ENCODE measurements at places on chromosomes 7 and 10.

- DNase-seq = no peak
Observed at GRCh38 chr7:34756691-34757090, 98.7 kb downstream of the NPSR1 start.

DNA sequence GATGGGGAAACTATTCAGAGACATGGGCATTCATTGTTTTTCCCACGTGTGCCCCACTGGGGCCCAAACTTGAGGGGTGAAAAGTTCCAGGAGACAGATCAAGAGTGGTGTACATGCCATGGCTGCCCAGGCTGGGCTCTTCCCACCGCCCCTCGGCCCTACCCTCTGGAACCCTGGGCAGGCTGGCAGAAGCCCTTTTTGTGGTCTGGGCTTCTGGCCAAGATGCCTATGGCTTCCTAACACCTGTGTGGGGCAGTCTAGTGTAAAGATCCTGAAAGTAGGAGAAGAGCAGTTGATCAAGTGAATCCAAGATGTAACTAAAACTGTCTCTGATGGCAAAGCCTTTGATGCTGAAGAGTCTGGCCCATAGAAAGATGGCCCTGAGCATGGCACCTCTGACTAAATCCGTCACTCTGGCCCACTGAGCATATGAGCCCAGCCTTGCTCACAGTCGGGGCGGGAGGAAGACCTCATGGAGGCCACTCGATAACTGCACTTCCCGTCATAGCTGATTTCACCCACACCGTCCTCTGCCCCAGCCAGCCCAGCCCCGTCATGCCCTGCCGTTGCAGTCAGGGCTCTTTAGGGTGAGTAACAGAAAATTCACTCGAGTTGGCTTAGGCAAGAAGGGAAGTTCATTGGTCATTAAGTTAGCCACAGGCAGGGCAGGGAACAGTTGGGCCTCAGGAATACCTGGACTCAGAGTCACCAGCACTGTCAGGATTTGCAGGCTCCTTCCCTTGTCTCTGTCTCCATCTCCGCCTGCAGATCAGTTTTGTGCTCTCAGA is 37.9 kb upstream of the MTPAP start:
- DNase-seq = peak; percentile 22

DNA sequence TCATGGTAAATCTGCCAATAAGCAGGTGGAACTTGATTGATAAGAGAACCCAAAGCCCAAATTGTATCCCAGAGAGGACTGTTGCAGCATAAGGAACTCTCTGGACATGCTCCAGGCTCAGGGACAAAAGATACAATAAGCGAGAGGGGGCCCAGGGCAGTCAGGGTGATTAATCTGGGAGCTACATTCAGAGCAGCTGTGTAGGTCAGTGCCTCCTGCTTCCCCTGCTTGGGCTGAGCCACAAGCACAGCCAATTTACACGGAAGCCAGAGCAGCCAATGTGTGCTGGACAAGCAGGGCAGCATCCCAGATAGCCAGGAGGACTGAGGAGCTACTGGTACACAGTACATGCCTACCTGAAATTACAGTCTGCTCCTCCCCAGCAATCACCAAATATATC is 24.2 kb downstream of the MYPN start:
- DNase-seq = no peak

DNA sequence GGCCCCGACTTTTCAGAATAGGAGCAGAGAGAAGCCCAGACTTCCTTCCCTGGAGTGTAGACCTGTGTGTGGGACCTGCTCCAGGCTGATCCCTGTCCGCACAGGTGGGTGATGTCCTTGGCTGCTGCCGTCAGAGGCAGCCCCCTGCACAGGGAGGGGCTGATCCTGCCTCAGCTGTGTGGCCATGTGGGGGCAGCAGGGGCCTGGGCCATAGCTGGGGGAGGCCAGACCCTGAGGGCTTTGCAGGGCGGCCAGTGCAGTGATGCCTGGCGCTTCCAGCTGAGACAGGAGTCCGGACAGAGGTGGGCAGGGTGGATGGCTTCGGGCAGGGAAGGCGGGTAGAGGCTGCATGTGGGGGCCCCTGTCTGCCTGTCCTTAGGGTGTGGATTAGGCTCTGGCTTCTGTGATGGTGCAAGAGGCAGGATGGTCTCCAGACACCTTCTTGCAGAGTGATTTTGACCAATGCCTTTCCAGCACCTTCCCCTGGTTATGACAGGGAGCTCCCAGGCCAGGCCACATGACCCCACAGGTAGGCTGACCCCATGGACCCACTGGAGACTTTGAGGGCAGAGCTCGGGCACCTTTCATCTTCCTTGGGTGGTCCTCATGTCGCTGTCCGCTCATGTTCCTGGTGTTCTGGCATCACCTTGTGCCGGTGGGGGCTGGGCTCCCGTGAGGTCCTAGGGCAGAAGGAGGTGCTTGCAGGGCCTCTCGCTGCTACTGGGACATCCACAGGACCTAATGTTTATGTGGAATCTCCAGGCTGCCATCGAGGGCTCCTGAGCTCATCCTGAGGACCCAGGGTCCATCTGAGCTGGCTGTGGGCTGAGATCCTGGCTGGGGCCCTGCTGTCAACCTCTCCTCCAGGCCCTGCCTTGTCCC is 141.5 kb downstream of the ADCY1 start:
- no peak for DNase-seq

GRCh38 chr7:155763691-155764437 is 48.4 kb downstream of the SHH start:
- DNase-seq = peak; percentile 45

DNA sequence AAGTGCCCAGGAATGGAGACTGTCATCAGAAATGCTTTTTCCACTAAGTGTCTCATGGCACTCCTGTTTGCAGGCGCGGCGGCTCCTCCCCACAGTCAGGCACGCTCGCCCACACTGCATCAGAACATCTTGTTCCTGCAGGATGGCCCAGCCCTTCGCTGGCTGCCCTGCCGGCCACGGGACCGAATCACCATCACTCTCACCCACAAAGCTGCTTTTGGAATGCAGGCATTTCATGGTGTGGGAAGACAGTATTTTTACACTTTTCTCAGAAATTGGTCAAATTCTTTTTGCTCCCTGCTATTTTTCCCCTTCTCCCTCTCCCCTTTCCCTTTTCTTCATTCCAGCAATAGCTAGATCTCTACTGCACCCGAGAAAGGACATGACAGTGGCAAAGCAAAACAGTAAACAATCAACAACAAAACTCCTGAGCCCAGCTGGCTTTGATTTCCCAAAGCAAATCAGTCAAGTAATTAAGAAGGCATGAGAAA is 176.1 kb upstream of the TNS3 start:
- DNase-seq = peak; percentile 94

DNA sequence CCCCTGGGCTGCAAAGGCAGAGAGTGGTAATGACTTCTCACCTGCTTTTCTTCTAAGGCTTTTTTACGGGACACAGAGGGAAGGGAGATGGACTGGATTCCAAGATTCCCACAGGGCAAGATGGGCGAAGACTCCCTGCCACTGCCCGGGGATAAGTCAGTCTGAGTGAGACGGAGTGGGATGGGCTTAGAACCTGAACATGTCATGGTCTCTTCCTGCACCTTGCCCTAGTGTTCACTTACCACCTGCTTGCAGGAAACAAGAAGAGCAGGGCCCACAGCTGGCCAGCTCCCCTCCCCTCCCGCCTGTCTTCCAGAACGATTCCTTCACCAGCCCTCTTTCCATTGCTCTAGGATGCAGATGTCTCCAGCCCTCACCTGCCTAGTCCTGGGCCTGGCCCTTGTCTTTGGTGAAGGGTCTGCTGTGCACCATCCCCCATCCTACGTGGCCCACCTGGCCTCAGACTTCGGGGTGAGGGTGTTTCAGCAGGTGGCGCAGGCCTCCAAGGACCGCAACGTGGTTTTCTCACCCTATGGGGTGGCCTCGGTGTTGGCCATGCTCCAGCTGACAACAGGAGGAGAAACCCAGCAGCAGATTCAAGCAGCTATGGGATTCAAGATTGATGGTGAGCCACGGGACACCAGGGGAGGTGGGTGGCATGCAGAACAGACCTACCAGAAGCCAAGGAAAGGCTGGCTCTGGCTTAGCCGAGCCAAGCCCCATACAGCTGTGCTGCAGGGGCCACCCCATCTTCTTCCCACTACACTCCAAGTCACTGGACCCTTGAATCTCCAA is 1.3 kb downstream of the SERPINE1 start:
- DNase-seq = no peak

DNA sequence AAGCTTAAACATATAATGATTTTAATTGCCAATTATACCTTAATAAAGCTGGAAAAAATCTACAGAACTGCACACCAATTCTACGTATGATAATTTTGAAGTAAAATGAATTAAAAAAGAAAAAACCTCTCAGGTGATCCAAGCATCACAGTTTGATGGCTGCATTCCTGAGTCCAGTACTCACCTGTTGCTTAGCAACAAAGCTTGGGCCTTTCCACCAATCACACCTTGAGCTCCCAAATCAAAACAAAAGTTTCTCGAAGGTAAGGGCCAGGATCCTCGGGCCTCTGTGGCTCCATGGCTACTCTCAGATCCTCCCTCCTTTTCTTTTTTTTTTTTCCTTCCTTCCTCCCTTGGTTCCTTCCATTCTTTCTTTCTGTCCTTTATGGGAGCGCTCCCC is 137.2 kb upstream of the PCBD1 start:
- DNase-seq = no peak

DNA sequence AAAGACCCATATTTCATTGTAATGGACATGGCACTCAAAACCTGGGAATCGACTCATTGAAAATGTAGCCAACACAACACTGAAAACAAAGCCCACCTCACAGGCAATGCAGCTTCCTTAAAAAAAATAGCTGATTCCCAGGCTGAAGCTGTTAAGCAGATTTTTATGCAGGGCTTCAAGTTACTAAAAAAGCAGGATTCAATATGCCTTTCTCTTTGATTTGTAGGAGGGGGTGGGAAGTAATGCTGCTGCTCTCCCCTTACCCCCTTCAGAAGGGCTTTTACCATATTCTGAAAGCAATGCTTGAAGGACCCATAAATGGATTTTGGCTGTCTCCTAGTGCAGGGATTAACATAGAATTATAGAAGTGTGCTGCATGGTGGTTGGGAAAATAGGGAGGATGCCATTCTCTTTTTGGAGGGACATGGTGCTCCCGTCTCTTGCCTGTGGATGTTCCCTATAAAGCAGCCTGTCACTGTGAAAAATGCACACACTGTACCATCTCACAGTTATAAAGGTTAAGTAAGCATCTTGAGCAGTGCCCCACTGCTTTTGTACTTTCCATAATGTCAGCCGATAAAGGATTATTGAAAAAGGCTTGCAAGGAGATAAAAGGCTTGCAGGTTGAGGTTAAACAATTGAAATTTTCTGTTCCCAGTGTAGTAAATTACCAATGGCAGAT is 262.8 kb downstream of the AUTS2 start:
- DNase-seq = no peak

DNA sequence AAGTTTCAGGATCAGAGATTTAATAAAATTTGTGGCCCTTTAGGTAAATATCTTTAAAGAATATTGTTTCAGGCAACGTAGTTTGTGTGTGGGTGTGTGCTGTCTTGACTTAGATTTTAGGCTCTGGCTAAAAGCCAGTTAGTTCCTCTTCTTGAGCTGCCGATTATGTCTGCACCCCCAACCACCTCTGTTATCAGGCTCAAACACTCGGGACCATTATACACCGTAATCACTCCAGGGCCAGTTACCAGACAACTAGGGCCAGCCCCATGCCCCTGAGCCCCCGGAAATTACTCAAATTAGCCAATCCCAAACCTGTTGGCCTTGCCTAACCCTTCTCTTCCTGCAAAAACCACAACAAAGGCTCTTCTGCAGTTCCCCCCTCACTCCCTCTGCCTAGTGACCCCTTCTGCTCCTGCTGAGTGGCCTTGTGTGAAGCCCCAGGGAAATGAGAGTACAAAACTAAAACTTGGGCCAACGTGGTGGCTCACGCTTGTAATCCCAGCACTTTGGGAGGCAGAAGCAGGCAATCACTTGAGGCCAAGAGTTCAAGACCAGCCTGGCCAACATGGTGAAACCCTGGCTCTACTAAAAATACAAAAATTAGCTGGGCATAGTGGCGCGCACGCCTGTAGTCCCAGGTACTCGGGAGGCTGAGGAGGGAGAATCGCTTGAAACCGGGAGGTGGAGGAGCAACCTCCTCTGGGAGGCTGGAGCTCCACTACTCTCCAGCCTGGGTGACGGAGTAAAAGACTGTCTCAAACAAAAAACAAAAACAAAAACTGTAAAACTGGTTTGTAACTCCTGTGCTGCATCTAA is 9.2 kb upstream of the HNRNPF start:
- no peak for DNase-seq

DNA sequence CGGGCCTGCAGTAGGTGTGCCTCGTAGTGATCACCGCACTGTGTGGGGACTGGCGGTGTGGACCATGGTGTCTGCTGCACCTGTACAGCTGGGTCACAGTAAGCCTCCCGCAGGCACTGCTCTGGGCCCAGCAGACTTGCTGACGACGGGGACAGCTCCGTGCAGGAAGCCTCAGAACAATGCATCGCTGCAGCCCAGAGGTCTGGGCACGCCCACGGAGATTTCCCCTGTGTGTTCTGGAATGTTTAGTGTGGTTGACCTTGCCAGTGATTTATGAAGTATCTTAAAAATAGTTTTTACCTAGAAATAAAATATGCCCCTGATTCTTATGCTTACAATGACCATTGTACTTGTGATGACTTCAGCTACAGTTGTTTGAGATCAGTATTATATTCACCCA is 59.1 kb upstream of the ZNF32 start:
- peak; percentile 37 for DNase-seq

- DNase-seq = no peak
Observed at GRCh38 chr10:5900247-5900646, 10.2 kb downstream of the FBH1 start.

DNA sequence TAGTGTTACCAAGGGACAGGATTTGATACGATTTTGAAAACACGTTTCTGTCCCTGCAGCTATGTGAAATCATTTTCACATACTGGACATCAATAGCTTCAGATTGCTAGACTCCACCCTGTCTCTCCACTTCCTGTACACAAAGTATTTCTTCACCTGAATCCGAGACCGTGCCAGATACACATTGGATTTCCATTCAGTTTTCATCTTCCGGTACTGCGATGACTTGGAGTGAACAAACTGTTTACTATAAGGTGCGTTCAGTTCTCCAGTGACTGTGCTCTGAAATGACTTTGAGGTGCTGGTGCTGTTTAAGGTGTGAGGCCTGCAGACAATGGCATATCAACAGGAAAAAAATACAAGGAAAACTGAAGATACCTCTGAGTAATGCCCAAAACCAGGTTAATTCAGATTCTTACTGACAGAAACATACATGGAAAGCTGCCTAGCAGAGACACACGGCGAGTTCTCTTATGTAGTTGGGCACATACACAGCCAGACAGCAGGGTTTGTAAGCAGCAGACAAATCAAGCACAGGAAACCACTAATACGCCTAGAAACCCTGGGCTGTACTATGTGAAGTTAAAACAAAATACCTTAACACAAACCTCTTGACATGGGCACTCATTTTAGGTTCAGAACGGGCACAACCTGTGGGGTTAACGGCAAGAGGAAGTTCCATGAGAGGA is 119.2 kb downstream of the GALNT11 start:
- no peak for DNase-seq

- DNase-seq = no peak
Observed at GRCh38 chr7:91201442-91202113, 62.7 kb upstream of the FZD1 start.

DNA sequence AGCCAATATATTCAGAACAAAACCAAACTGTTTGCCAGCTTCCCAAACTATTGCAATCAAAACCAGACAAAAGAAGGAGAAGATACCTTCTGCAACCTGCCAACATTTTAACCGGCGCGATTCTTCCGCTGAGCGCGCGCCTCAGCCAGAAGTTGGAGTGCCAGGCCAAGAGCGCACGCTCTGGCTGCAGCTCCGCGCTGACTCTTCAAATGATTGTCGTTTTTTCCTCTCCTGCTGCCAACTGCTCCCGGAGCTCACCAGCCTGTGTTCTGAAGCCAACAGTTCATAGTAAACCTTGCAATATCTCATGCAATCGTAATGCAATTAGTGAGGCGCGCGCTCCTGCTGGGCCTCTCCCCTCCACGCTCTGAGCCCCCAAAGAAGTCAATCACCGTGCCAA is 259.7 kb upstream of the MGMT start:
- DNase-seq = no peak

GRCh38 chr7:14858866-14859265 is 43.7 kb downstream of the DGKB start:
- no peak for DNase-seq

All from fibroblast of mammary gland (primary cell).